Activated CD4-positive, alpha-beta T cell treated with anti-CD3 and anti-CD28 coated beads, Interleukin-2, Interleukin-4, amounts not matched to agents 100 ng/mL and 50 ng/mL, durations not matched to agents 16 hours and 8 hours (primary cell): ENCODE measurements at places on chromosomes 6 and 20.
A peak's percentile ranks its signal among the peaks of the same experiment; 100 is the strongest.

DNA sequence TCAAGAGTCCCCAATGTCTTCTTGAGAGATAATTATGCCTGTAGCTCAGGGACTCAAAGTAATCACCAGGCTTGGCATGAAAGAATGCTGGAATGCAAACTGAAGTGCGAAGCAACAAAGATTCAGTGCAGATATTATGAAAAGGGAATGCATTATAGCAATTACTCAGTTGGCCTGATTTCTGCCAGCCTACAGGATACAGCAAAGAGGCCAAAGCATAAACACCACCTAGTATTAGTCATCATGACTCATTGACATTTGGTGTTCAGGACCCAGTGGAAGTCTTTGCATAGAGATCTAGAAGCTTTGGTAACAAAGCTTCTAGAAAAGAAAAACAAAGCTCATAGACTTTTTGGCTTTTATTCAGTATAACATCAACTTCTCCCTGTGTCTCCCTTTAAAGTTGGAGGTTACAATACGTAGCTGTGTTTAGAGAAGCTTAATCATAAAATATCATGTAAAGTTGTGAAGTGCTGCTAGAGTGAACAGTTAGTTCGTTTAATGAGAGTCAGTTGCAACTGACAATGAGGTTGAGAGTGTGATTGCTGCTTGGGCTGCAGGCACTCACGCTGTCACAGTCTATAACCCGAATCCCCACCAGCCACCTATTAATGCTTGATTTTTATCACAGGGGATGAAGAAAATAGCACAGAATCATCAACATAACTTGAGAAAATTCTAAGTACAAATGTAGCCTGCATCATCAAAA lies 932.7 kb downstream of the TFAP2A start:
- peak; percentile 1 for DNase-seq

DNA sequence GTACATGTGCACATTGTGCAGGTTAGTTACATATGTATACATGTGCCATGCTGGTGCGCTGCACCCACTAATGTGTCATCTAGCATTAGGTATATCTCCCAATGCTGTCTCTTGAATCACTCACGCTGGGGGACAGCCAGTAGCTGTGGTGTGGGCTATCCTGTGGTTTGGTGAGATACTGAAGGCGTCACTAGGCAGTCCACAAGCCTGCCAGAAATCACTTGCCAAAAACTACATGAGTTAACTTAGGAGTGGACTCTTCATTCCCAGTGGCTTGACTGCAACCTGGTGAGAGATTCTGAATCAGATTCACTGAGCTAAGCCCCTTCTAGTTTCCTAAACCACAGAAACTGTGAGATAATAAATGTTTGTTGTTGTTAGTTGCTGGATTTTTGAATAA lies 191.3 kb downstream of the TSHZ2 start:
- DNase-seq = peak; percentile 34

GRCh38 chr20:31781945-31782344 lies 37.2 kb upstream of the MYLK2 start:
- DNase-seq = no peak

- no peak for DNase-seq
Measured at GRCh38 chr6:167402195-167402686, 77.4 kb downstream of the TTLL2 start.

- no peak for DNase-seq
Measured at GRCh38 chr6:13165502-13166172, 162.7 kb downstream of the TBC1D7 start.

- no peak for DNase-seq
Measured at GRCh38 chr6:158868890-158869825, 50.0 kb upstream of the EZR start.

- no peak for DNase-seq
Measured at GRCh38 chr20:3729811-3730540, 2.5 kb upstream of the HSPA12B start.

GRCh38 chr6:154542747-154543146 lies 32.3 kb upstream of the CNKSR3 start:
- no peak for DNase-seq
